ENCODE measurements at places on chromosomes 1 and 21.

- DNase-seq = no peak
Measured at GRCh38 chr1:231357831-231358354, 19.8 kb downstream of the SPRTN start.

DNA sequence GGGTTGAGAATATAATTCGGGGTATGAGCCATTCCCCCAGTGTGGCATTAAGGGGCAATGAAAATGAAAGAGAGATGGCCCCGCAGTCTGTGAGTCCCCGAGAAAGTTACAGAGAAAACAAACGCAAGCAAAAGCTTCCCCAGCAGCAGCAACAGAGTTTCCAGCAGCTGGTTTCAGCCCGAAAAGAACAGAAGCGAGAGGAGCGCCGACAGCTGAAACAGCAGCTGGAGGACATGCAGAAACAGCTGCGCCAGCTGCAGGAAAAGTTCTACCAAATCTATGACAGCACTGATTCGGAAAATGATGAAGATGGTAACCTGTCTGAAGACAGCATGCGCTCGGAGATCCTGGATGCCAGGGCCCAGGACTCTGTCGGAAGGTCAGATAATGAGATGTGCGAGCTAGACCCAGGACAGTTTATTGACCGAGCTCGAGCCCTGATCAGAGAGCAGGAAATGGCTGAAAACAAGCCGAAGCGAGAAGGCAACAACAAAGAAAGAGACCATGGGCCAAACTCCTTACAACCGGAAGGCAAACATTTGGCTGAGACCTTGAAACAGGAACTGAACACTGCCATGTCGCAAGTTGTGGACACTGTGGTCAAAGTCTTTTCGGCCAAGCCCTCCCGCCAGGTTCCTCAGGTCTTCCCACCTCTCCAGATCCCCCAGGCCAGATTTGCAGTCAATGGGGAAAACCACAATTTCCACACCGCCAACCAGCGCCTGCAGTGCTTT, 9.4 kb downstream of the PROX1 start:
- DNase-seq = no peak

- DNase-seq = no peak
Measured at GRCh38 chr1:164689672-164690511, 130.9 kb downstream of the PBX1 start.

DNA sequence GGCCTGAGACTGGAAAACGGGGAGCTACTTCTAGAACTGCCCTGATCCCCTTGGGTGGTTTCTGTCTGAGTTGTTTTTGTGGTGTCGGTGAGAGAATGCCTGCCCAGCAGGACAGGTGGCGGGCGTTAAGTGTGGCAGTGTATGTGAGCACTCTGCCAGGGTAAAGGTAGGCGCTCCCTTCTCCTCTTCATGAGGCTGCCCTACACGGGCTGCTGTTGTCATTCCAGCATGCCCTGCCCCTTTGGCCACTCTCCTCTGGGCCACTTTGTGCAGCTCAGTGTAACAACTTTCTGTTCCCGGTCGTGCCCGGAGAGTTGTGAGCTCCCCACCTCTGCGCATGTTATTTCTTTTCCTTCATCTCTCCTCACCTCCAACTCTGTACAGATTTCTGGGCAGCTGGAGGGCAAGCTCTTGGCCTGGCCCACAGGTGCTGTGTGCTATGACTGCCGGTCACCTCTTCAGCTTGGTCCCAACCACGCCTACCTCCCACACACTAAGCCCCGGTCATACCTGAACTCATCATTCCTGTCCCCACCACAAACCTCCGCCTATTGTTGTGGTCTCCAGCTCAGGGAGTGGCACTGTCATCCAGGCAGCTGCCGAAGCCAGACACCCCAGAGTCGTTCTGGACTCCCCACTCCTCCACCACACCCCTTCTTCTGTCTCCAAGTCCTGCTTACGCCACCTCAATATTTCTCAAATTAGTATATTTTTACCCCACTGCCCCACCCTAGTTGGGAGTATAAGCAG, 69.0 kb downstream of the GADD45A start:
- DNase-seq = no peak

DNA sequence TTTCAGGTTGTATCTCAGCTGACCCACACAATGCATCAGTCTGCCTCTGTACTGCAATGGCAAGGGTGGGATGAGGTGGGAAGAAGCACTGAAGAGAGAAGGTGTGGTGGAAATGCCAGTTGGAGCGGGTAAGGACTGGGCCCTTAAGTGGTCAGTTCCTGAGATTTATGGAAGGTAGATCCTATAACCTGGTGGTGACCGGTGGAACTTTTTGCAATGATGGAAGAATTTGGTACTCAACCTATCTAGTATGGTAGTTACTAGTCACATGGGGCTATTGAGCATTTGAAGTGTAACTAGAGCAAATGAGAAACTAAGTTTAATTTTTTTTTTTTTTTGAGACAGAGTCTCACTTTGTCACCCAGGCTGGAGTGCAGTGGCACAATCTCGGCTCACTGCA, 8.2 kb upstream of the HPCAL4 start:
- DNase-seq = no peak

DNA sequence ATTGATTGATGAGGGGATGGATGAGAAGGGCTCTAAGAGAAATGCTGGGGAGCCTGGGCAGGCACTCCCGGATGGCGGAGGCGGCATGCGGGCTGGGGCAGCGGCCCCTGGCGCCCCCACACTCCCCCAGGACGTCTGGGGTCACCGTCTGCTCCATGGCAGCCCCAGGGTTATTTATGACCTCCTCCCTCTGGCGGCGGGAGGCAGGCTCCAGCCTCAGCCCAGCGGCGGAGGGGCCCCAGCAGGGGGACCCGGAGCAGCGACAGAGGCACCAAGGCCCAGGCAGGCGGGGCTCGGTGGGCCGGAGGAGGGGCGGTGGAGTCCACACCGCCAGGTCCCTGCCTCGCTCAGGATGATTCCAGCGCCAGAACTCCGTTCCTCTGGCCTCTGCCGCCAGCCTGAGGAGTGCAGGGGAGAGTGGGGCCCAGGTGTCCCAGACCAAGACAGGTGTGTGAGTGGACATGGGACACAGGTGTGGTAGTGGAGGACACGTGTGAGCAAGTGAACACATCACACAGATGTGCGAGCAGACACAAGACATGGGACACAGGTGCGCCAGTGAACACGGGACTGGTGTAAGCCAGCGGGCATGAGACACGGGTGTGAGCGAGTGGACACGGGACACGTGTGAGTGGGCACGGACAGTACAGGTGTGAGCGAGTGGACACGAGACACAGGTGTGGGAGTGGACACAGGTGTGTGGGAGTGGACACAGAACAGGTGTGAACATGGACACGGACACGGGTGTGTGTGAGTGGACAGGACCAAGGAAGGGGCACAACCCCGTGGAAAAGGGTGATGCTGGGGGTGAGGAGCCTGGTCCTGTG, 2.5 kb upstream of the SAMD11 start:
- DNase-seq = no peak

DNA sequence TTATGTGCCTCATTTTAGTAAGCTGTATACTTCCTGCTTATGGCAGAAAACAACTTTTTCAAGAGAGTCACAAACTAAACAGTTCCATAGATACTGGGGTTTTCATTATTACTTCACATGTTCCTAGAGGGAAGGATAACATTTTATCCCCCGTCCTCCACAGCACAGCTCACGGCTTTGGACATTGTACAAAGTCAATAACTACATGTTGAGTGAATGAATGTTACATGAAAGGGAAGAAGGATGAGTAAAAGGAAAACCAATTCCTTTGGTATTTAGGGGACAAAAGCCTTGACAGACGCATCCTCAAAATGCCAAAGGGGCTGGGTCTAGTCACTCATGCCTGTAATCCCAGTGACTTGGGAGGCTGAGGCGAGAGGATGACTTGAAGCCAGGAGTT, 14.8 kb downstream of the PI4KB start:
- DNase-seq = no peak

GRCh38 chr1:192903142-192903541, 94.3 kb downstream of the RGS2 start:
- no peak for DNase-seq

DNA sequence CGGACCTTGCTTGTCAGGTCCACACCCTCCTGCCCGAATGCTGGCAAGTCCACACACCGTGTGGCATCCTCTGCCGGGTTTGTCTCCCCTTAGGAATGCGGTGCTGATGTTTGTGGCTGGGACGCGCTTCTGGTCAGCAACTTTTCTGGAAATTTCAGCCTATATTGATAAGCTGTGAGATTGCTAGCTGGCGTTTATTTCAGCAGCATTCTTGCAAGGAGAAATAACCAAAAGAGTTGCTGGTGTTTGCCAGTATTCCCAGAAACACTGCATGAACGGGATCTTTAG, 601 bp downstream of the CEPT1 start:
- no peak for DNase-seq

GRCh38 chr1:235625340-235625739, 24.2 kb downstream of the GNG4 start:
- DNase-seq = no peak

DNA sequence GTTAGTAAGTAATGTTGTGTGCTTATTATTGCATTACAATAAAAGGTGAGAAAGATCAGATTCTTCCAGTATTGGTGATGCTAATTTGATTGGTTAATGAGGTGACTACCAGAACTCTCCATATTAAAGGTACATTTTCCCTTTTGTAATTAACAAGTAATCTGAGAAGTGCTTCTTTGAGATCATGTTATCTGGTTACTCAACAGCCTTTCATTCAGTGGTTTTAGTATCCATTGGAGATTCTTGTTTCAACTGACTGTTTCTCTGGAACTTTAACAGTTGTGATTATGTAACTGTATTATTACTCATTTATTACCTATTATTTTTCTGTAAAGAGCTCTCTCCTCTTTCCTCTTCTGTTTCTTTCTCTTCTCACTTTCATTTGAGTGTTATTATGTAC, 86.7 kb downstream of the PEX14 start:
- no peak for DNase-seq

DNA sequence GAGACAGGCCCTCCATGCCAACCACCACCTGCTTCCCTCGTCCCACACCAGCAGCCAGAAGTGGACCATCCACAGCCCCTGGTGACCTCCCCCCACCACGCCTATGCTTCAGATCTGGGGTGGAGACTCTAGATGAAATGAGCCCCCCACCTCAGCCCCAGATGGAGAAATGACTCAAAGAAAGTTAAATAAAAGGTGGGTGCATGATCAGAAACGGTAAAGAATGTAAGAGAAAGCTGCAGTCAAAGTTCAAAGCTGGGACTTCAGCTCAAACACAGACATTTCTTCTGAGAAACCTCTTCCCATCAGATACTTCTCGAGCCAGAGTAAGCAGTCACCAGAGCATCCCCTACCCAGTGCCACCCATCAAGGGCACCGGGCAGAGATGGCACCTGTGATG, 43.1 kb upstream of the HMGB4 start:
- DNase-seq = no peak

DNA sequence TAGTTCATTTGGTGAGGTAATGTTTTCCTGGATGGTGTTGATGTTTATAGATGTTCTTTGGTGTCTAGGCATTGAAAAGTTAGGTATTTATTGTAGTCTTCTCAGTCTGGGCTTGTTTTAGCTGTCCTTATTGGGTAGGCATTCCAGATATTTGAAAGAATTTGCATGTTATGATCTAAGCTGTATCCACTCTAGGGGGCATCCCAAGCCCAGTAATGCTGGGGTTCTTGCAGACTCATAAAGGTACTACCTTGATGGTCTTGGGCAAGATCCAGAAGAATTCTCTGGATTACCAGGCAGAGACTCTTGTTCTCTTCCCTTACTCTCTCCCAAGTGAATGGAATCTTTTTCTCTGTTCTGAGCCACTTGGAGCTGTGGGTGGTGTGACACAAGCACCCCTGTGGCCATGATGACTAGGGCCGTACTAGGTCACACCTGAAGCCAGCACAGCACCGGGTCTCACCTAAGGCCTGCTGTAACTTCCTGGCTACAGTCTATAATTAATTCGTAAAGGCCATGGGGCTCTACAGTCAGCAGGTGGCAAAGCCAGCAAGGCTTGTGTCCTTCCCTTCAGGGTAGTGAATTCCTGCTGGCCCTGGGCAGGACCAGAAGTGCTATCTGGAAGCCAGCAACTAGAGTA, 74.8 kb upstream of the PDE4B start:
- no peak for DNase-seq

- no peak for DNase-seq
Measured at GRCh38 chr21:33755354-33755753, 113.1 kb downstream of the ITSN1 start.

GRCh38 chr1:30038134-30039025, 685.0 kb downstream of the MATN1 start:
- DNase-seq = no peak

DNA sequence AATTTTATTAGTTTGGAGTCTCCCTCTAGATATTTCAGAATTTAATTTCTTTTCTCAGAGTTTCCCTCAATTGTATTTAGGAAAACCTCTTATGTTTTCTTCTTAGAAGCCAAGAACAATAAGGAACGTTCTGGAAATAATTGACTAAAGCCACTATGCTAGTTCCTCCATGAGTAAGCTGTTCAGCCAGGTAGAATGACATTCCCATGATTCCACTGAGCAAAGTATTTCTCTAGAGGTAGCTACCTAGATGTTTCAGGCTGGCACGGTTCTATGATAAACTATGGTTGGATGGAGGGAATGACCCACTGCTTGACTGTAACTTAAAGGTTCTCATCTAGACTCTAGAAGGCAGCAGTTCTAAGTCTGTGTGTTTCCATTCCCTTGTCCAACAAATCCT, 62.4 kb downstream of the CLDN17 start:
- no peak for DNase-seq

DNA sequence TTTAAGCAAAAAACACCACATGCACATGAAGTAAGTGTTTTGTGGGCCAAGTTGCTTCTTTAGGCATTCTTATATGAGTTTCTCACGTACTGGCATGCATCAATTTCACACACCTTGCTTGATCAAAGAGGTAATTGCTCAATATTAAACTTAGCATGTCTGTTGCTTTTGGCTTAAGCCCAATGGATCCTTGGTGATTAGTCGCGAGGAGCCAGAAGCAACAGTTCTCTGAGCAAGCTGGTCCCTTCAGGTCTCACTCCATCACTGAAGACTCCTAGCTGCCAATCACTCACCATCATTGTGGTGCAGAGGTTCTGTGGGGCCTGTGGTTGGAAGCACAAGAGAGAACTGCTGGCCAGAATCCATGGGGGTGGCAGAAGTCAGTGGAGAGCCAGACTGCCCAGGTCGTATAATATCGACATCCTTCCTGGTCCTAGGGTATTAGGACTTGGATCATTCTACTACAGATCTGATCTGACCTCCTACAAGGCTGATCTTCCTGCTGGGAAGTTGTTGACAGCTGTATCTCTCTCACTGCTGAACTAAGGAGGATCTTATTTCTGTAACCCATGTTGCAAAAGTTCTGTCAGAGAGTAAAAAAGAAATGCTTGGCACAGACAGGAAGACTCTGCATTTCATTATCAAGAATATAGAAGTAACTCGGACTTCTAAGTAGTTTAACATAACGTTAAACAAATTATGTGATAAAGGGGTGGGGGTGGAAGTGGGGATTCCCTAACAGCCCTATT, 140.5 kb downstream of the NTPCR start:
- DNase-seq = no peak

DNA sequence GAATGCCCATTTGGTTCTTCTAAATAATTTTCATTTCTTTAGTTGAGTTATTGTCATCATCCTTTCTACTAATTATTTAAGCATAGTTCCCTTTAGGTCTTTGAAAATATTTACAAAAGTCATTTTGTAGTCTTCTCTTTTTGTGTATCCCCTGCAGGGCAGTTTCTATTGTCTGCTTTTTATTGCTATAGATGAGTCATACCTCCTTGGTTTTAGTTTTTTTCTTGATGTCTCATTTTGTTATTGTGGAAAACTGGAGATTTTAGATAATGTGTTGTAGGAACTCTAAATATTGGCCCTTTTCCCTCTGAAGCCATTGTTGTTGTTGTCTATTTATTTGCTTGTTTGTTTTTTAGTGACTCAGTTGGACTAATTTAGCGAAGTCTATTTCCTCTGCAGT, 387.9 kb downstream of the NUF2 start:
- DNase-seq = no peak

Data from left lobe of liver (tissue), 2 donors.